ENCODE measurements at places on chromosomes 6 and 20.

- no peak for DNase-seq
Observed at GRCh38 chr20:56579301-56579710, 46.3 kb downstream of the FAM209B start.

- peak; percentile 54 for DNase-seq
Observed at GRCh38 chr6:27863962-27864905, 48.0 kb downstream of the OR2B2 start.

DNA sequence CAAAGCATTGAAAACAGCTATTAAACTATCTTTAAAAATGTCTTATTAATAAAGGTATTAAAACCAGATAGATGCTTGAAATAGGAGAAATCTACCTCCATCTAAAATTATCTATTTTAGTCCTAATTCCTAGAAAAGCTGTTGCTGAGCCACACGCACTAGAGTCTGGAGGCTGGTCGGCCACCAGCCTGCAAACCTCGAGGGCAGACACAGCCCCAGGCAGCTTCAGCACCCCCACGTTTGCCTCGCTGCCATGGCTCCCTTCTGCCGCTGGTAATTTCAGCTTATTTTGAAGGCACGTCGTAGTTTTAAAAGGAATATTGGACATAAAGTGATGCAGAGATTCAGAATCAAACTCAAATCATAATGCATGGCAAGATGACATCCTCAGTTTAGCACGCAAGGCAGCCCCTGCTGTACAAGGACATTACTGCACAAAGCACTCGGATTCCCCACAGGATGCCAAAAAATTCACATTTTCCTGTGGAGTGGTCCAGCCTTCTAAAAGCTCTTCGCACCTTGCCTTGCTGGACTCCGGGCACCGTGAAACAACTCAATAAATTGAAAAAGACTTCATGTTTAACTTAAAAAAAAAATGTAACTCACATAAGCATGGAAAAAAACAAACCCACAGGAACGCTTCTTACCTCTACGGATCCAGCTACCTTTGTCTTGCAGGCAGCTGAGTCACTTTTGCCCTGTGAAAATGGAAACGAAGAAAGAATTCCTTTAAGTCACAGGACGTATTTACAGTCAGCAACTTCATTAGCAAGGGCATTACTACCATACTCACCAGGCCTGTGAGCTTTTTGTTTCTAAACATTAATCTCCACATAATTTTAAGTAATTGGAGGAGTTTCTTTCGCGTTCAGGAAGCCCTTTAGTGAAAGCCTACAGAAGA lies 143.4 kb upstream of the RPS6KA2 start:
- no peak for DNase-seq

DNA sequence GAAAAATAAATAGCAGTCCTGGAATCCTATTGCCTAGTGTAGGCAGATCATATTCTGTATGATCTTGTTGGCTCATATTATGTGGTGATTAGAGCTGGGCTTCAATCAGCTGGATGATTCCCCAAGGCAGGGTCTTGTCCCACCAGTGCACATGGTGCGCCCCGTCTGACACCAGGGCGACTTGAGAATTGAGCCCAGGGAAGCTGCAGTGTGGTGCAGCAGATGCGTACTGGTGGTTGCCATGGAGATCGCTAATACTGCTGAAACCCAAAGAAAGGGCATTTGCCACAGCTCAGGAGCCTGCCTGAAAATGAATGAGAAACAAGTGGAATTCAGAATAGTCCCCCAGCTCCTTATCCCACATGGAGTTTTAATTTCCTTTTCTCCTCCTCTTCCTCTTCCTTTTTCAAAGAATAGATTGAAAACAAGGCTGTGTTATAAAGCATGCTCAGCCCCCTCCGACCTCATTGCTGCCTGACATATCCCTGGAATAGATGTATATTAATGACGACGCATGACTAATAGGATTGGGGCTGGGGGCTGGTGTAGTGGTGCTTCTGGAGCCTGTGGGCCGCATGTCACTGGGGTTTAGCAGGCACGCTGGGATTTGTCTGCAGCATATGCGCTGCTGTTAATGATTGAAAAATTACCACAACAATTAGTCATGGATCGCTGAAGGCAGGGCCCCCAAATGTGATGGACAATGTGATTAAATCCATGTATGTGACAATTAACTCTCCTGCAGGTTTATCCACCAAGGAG lies 210.5 kb downstream of the FARS2 start:
- no peak for DNase-seq

- no peak for DNase-seq
Observed at GRCh38 chr6:123467392-123467791, 169.4 kb downstream of the TRDN start.
